ENCODE measurements at places on chromosomes 16 and 17. TPM values are rescaled to one million over a fixed set of nuclear protein-coding genes. Genes with fewer than 3 reads are reported as not detected.

DNA sequence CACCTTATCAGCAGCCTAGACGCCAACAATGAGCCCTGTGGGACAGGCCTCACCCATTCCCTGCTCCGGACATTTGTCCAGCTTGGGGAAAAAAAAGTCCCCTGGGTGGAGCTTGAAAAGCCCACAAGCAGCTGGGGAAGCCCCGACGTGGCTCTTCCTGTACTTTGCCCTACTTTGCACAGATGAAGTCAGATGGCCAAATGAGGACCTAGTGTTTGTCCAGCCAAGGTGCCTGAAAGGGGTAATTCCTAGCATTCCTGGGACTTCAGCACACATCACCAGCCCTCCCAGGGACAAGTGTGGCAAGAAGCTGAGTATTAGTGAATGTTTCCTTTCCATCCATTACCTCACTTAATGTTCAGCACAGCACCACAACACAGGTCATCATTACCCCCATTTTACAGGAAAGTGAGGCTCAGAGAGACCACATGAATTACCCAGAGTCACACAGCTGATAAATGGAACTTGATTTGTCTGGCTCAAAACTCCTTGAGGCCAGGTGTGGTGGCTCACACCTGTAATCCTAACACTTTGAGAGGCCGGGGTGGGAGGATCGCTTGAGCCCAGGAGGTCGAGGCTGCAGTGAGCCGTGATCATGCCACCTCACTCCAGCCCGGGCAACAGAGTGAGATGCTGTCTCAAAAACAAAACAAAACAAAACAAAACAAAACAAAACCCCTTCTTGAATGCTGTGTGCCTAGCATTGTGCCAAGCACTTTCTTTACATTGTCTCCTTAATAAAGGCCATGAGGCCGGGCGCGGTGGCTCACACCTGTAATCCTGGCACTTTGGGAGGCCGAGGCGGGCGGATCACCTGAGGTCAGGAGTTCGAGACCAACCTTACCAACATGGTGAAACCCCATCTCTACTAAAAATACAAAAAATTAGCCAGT, 19.9 kb upstream of the PLLP start:
- H3K27ac ChIP-seq, result no peak overlapping the region
- DNase-seq, result no peak
- H3K27me3 ChIP-seq, result no peaks in the 10 kb centered on the region

DNA sequence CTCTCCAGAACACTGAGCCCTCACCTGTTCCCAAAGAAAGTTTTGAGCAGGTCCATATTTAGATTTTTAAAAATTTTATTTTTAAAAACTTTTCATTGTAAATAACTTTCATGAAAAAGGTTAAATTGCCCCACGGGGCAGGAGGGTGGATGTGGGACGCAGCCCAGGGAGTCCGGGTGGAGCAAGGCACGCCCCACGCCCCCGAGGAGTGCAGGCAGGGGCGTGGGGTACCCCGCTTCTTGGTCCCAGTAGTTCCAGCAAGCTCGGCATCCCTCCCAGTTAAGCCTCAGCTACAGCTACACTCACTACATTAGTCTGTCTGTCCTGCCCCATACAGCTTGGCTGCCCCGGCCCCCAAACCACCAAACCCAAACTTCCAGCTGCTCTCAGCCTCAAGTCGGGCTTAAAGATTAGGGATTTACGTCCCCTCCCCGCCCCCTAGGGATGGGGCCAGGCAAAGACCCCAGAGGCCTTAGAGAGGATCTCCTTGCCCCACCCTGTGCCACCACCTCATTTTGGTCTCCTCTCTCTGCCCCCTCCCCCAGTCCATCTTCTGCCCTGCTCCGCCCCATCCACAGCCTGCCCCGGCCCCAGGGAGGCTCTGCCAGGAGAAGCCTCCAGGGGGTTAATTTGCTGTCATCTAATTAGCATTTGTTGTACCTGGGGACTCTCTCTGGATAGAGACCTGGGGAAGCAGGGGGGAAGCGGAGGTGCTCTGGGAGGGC, 4.6 kb downstream of the FOXJ1 start:
- no peak overlapping the region for H3K27ac ChIP-seq
- DNase-seq, result no peak
- H3K4me3 ChIP-seq, result no peak overlapping the region

DNA sequence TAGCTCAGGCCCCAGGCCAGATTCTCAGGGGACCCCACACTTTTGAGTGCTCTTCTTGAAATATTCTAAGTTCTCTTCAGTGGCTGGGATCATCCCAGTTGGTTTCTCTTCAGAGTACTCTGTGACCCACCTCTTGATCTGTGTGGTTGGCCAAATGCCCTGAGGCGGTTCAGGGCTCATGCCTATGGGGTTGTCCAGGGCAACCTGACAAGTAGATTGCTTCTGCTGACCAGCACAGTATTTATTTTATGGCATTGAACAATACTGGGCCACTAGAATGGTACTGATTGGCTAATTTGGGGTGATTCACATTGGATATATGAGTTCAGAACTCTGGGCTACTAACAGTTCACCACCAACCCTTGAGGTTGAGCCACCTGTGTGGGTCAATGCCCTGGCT, 7.4 kb upstream of the GOSR2 start:
- DNase-seq, result no peak
- H3K4me3 ChIP-seq, result no peak overlapping the region
- H3K36me3 ChIP-seq, result no peaks in the 10 kb centered on the region
- no peaks in the 10 kb centered on the region for H3K4me1 ChIP-seq
- no peak overlapping the region for H3K27ac ChIP-seq
- peaks cover 1% of the 10 kb centered on the region for H3K27me3 ChIP-seq

- H3K4me1 ChIP-seq, result peaks cover 93% of the 10 kb centered on the region
- no peaks in the 10 kb centered on the region for H3K27me3 ChIP-seq
- no peaks in the 10 kb centered on the region for H3K36me3 ChIP-seq
- H3K27ac ChIP-seq, result peak overlapping the region; percentile 90
- peak; percentile 35 for DNase-seq
These were observed 101.6 kb downstream of the RAB11FIP4 start for GRCh38 chr17:31492880-31493655.

DNA sequence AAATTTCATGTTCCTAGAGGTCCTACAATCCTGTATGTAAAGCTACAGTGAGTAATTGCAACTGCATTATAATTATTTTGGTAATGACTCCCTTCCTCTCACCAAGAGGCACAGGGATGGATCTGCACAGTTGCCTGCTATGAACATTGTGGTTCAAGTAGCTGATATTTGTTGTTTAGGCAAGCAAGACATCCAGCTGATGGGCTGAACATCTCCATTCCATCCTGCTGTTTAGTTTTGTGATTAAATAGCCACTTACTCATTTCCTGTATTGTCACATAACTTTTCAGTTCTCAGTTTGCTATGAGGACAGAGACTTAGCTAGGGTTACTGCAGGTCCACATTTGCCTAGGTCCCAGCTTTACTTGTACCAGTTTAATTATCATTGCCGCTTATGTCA, 181.2 kb upstream of the TBX2 start:
- no peak overlapping the region for H3K4me3 ChIP-seq
- H3K36me3 ChIP-seq, result no peaks in the 10 kb centered on the region
- no peaks in the 10 kb centered on the region for H3K27me3 ChIP-seq
- no peak for DNase-seq
- H3K27ac ChIP-seq, result no peak overlapping the region

- no peaks in the 10 kb centered on the region for H3K27me3 ChIP-seq
- H3K4me1 ChIP-seq, result no peaks in the 10 kb centered on the region
- H3K4me3 ChIP-seq, result no peak overlapping the region
- no peak for DNase-seq
These were observed 618.5 kb downstream of the KCNJ2 start for GRCh38 chr17:70787721-70788300.

DNA sequence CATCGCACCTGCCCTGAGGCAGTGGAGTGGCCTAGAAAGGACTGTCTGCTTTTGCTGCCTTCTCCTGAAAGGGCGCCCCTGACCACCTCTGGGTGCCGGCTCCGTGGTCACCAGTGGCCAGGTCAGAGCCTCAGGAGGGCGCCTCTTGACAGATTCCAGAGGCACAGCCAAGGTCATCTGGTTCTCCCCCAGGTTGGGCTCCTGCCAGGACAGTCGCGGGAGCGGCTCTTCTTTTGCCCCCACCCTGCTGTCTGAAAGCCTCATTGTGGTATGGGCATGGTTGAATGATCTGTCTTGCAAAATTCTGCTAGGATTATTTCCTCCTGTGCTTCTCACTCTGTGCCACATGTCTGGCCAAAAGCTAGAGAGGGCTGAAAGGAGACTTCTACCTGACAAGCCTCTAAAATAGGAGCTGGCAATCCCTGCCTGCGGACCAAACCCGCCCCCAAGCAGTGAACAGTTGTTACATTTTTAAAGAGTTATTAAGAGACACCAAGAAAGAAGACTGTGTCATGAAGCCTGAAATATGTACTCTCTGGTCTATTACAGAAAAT, 82.8 kb downstream of the SNX29 start:
- H3K27me3 ChIP-seq, result no peaks in the 10 kb centered on the region
- no peak overlapping the region for H3K27ac ChIP-seq
- H3K36me3 ChIP-seq, result no peaks in the 10 kb centered on the region
- no peak overlapping the region for H3K4me3 ChIP-seq

DNA sequence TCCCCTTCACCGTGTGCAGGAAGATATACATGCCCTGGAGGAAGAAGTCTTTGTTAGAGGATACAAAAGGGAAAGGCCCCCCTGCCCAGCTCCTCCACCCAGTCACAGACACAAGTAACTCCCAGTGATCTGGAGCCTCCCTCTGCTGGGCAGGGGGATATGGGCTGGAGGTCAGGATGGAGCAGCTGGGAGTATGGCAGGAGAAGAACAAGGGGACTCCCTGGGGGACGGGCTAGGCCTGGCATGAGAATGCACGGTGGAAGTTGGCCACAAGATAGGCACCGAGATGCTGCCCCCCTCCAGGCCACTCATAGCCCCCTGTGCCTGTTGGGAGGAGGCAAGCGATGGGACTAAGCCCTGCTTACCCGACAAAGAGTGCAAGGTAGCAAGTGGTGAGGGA, 4.2 kb downstream of the ORMDL3 start:
- DNase-seq, result no peak
- peaks cover 27% of the 10 kb centered on the region for H3K36me3 ChIP-seq
- no peaks in the 10 kb centered on the region for H3K27me3 ChIP-seq
- H3K4me1 ChIP-seq, result peaks cover 62% of the 10 kb centered on the region
- H3K27ac ChIP-seq, result no peak overlapping the region

DNA sequence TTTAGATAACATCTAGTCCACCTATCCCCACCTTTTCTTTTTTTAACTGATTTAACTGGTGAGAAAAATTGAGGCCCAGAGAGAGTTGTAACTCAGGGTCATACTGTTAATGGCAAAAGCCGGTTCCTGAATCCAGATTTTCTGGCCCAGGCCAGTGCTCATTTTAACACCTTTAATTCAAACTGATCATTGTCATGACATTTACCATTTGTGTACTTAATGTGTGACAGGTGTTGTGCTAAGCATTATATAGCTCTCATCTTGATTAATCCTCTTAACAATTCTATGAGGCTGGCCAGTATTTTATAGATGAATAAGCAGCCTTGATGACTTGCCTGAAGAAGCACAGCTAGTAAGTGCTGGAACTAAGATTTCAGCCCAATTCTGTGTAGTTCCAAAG, 14.4 kb downstream of the RHOT1 start:
- no peaks in the 10 kb centered on the region for H3K27me3 ChIP-seq
- H3K36me3 ChIP-seq, result peaks cover 35% of the 10 kb centered on the region
- DNase-seq, result no peak
- no peaks in the 10 kb centered on the region for H3K4me1 ChIP-seq
- no peak overlapping the region for H3K4me3 ChIP-seq

OTOP3 gene
- not detected for polyA plus RNA-seq

RASD1 gene
- not detected for polyA plus RNA-seq

MEIOB gene
- not detected for polyA plus RNA-seq
